ENCODE measurements at places on chromosomes 5 and 9. TPM values are rescaled to one million over a fixed set of nuclear protein-coding genes. Genes with fewer than 3 reads are reported as not detected.

Gene CATSPER3
- total RNA-seq = 0.80 TPM

Gene FCN2
- not detected for total RNA-seq

Gene FGF18
- total RNA-seq = 0.38 TPM

Gene GPRIN1
- 0.11 TPM for total RNA-seq

Gene CDC25C
- not detected for total RNA-seq

Gene PCDHA9
- not detected for total RNA-seq

Gene PCDHGB7
- 0.25 TPM for total RNA-seq

Gene EGFLAM
- total RNA-seq = not detected

Gene PCDHAC2
- not detected for total RNA-seq

Gene PTPN3
- total RNA-seq = not detected

Gene PCDHGC5
- total RNA-seq = not detected

Gene ANKRD34B
- not detected for total RNA-seq

Gene FOXD4L5
- total RNA-seq = 0.63 TPM

Gene ALAD
- total RNA-seq = 45.7 TPM

Gene LCN15
- total RNA-seq = not detected

Gene SPAAR
- total RNA-seq = not detected

DNA sequence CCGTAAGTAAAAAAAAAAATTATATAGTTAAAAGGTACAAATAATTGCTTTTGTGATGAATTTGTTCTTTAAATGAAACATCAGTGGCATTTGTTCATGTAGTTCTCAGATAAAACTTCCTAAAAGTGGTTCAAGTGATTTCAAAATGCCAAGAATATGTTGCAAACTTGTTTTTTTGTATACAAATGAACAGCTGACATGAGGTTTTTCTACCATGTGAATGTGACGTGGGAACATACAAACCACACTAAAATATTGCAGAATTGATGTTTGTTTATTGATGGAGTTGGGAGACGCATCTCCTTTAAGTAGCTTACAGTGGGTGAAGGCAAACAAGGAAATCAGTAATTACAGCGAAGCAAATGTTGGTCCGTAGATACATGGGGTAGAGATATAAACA is 16.9 kb downstream of the BASP1 start:
- no peak for DNase-seq

- DNase-seq = no peak
These were observed 13.1 kb upstream of the TENT4A start for GRCh38 chr5:6700074-6700684.

DNA sequence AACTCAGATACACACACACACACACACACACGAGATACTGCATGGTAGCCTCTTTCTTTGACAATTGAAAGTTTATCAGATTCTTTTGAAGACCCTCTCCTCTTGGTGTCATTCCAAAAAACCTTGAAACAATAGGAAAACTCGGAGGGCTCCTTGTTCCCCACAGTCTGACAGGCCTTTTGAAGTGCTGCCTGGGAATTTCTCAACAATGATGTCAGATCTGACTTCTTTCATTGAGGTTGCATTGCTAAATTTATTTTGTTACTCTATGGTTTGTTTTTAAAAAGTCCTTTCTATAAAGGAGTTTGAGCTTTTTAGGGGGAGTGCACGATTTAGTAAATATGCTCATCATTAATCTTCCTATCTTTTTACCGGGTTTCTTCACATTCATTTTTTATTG is 583.9 kb downstream of the SEMA5A start:
- DNase-seq = no peak

DNA sequence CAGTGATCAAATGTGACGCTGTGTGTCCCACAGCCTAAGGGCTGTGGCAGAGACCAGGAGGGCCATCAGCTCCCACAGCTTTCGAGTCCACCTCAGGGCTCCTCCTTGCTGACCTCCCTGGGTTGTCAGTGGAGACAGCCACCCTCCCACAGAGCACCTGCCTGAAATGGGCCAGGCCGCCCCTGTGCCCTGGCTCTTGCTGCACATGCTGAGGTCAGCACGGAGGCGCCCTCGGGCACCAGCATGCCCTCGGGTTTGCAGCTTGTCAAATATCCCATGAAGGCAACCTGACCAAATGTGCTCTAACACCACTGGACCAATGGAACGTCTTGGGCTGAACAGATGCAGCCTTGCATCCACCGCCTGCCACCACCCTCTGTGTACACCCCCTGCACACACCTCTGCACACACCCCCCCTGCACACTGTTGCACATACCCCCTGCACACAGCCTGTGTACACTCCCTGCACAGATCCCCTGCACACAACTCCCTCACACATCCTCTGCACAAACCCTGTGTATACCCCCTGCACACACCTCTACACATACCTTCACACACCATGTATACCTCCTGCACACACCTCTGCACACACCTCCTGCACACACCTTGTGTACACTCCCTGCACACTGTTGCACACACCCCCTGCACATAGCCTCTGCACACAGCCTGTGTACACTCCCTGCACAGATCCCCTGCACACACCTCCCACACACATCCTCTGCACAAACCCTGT is 2.0 kb upstream of the CEP72 start:
- DNase-seq = no peak

GRCh38 chr9:133421615-133422542 is at the start of gene ADAMTS13:
Gene ADAMTS13, plus strand, starts transcription at chr9:133422367. Its CDS starts 77 bp downstream, at chr9:133422444.
- DNase-seq = no peak

- no peak for DNase-seq
These were observed 27.0 kb downstream of the SPINK5 start for GRCh38 chr5:148090773-148091250.

- DNase-seq = no peak
These were observed 50.0 kb upstream of the LRRTM2 start for GRCh38 chr5:138925090-138925635.

- DNase-seq = no peak
These were observed 1.8 kb upstream of the SELENOP start for GRCh38 chr5:42813533-42813932.

GRCh38 chr9:2019723-2020122 is 4.6 kb downstream of the SMARCA2 start:
- no peak for DNase-seq

- no peak for DNase-seq
These were observed at the start of gene FABP6 for GRCh38 chr5:160229190-160229742. Gene FABP6, plus strand, starts transcription at chr5:160229506. Its CDS starts 52 bp downstream, at chr5:160229558.

DNA sequence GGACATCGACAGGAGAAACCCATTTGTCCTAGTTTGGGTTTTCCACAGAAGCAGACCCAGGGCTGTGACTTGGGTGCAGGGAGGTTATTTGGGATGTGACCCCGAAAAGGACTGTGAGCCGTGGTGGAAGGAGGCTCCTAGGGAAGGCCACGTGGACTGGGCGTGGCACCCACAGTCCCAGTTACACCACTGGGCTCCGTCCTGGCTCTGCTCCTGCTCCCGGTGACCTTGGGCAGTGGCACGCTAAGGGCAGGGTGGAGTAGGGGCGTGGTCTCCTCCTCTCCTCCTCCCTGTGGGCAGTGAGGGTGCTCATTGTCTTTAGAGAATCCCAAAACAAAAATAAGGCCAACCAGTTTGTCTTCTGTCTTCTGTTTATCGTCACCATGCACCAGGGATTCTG is 190.1 kb downstream of the GADD45G start:
- DNase-seq = no peak

- DNase-seq = no peak
These were observed 77.8 kb downstream of the MUSK start for GRCh38 chr9:110746211-110746930.

DNA sequence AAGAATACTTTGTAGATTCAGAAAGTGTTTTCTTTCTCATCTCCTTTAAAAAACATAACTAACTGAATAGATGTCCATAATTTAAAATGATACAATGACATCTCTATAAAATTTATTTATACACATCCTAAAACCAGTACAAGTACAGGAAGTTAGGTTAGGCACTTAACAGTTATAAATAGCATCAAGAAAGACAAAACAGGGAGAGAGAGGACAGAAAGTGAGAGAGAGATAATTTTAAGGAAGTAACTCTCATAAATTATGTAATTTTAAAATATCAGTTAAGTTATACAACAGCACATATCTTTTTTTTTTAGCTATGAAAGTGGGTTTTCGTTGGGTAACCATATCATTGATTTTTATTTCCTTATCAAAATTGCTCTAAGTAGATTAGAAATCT is 1068.6 kb downstream of the TAF11L14 start:
- no peak for DNase-seq

GRCh38 chr5:22947921-22948320 is 94.8 kb upstream of the CDH12 start:
- DNase-seq = no peak

- DNase-seq = no peak
These were observed 211.2 kb upstream of the DAPK1 start for GRCh38 chr9:87286506-87286905.

GRCh38 chr9:2567922-2568321 is 53.7 kb upstream of the VLDLR start:
- DNase-seq = no peak

- no peak for DNase-seq
These were observed 3.8 kb downstream of the NMRK1 start for GRCh38 chr9:75084081-75084672.

DNA sequence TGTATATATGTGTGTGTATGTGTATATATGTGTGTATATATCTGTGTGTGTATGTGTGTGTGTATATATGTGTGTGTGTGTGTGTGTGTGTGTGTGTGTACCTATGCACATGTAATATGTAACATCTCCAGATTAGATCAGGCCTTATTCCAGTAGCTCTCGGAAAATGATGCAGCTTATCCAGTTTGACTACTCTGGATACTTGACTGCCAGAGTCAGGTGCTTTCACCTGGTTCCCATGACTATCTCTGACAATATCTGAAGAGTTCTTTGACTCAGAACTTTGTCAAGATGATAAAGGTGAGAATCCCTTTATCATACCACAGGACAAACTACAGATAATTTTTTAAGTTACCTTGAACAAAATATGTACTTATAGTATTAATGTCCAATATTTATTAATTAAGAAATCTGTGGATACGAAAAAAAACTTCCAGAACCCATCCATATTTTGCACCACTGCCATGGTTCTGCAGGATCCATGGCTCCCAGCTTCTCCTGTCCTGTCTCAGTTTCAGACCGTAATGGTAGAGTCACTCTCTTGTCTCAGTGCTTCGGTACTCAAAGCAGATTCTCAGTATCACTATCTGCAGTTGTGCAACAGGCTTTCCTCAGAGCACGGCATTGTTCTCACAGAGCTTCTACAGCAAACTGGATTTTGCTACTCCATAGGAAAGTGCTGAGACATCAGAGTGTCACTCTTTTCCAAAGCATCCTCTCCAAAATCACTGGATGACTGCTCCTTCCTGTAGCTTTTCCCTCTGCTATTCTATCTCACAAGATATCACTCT is 164.4 kb upstream of the SLC12A2 start:
- DNase-seq = no peak

DNA sequence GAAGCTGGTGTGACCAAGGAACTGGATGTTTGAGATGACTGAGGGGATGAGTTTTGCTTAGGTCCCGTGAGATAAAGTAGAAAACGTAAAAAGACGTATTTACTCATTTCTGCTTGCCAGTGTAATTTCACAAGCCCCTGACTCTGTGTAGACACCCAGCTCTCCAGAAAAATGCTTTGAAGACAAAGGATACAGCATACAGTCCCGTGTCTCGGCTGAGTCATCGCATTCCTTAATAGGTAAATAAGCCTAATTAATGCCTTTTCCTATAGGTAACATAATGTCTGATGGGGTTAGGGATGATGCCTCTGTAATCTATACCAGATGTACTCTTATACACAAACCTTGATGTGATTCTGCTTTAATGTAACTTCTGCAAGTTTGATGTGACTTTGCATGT is 20.2 kb downstream of the S100Z start:
- no peak for DNase-seq

DNA sequence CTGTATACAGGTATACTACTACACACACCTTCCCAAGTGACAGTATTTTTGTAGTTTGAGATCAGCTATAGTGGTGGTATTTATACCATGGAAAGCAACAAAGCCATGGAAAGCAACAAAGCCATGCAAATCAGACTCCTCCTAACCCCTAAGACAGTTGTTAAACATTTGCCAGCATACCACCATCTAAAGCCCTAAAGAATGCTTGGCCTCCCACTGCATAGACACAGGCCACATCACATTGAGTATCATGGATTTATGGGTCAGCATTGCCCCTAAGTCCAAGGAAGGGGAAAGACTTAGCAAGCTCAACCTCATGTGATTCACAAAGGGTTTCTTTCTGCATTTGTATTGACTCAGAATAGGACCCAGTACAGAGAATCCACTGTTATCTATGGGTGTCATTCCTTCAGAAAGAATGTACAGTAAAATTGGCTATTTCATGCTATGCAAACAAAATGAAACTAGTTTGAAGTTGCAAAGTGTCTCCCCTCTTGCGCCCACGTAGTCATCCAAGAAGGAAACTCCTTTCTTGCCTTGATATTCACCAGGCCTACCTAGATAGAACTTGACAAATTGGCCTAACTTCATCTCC is 70.4 kb upstream of the IQGAP2 start:
- no peak for DNase-seq

GRCh38 chr5:119316086-119316485 is 39.7 kb upstream of the TNFAIP8 start:
- no peak for DNase-seq

DNA sequence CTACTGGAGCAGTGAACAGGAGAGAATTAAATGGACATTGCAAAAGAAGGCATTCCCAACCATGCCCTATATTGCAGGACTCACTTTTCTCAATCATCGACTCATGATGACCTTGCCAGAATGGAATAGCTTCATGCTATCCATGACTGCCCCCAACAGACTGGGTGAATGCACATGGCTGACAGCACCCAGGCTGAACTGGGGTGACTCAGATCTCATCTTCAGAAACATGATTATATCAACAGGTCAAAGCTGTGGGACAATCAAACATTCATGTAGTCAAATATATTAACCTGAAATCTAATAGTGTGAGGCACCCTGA is 34.7 kb upstream of the MIER3 start:
- DNase-seq = no peak

DNA sequence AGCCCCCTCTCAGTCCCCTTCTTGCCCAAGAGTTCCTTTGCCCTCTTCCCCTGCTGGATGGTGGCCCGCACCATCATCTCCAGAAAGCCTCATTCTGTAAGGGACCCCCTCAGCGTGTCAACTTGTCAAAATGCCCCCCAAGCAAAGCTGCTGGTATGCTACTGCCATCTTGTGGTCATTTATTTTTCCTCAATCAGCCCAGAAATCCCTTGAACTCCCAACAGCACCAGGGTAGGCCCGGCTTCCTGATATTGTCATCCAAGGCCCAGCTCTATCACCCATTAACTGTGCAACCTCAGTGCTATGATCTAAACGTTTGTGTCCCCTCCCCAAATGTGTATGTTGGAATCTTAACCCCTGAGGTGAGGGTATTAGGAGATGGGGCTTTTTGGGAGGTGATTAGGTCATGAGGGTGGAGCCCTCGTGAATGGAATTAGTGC is 53.2 kb upstream of the FBXW11 start:
- no peak for DNase-seq
